Stimulated activated naive CD8-positive, alpha-beta T cell treated with anti-CD3 and anti-CD28 coated beads, Interleukin-15, Interleukin-2, amounts not matched to agents 100 U/mL and 50 U/mL, for 24 hours (primary cell): ENCODE measurements at places on chromosomes 11 and 22.
A peak's percentile ranks its signal among the peaks of the same experiment; 100 is the strongest.

- no peak for DNase-seq
Measured at GRCh38 chr11:60977836-60978235, 6.4 kb downstream of the CD6 start.

DNA sequence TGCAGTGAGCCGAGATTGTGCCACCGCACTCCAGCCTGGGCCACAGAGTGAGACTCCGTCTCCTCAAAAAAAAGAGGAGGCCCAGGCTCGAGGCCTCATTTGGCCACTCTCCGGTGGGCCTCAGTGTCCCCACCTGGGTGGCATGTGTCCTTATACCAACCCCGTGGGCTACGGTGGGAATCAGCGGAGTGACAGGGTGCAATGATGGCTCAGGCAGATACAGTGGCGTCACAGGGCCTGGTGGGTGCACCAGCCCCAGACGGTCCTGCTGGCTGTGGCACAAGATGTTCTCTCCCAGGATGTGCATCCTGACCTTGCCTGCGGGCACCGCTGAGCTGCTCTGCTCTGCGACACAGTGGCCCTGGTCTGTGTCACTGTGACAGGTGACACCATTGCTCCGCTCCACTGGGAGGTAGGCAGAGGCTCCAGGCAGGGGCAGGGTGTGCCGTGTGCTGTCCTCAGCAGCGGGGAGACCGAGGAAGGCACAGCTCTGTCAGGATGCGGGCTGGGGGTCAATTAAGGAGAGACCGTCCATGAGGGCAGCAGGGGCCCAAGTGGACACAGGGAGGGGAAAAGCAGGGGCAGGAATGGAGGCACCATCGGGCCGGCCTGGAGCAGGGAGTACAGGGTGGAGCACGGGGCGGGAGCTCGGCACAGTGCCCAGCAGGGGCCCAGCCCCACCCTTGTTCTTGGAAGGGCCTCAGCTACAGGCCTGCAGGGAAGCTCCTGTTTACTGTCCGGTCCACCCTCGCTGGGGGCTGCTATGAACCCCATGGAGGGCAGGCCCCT lies 21.7 kb upstream of the TH start:
- DNase-seq: no peak

- no peak for DNase-seq
Measured at GRCh38 chr11:126597041-126597440, 241.6 kb downstream of the ST3GAL4 start.

- no peak for DNase-seq
Measured at GRCh38 chr11:110447897-110448745, 18.4 kb downstream of the FDX1 start.

DNA sequence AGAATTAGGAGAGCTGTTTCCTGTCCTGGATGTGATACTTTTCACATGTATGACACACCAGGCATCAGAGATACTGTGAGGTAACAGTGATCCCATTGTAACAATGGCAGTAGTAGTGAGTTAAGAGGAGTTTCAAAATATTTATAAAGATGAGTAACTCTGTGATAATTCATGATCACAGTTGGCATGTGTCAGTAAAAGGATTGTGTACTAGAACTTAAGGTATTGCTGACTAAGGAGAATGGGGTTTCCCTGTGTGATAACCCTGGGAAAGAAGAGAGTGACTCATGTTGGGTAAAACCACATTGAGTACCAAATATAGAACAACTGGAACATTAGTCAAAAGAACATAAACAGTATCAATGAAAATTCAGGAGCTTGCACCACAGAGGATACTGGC lies 22.9 kb upstream of the SLC5A1 start:
- no peak for DNase-seq

DNA sequence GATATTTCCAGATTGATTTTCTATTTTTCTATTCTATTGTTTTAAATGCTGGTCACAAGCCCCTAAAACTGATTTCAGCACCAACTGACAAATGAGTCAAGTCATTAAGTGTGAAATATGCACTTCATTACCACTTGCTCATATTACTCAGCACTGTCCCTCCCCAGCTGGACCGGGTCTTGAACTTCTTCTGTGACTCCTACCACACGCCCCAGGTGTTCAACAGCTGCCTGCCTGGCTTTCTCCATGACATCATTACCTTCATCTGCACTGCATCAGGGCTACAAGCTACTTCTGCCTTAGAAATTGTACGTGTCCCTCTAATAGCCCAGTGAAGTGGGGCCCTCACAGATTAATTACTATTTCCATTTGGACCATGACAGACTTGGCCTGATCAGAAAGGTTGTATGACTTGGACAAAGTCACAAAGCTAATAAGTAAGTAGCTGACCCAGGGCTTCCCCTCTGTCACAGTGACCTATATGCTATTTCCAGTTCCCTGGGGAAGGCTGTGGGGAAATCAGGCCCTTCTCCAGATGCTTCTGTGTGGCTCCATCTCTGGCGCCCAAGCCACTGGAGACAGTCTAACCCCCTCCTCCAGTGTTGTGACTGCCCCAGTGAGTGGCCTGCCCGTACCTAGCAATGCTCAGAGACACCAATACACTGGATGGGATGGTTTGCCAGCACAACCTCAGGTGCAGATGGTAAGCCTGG lies 18.1 kb downstream of the TBC1D10A start:
- DNase-seq: no peak

GRCh38 chr11:47659276-47659675 lies 16.9 kb upstream of the MTCH2 start:
- DNase-seq: no peak

DNA sequence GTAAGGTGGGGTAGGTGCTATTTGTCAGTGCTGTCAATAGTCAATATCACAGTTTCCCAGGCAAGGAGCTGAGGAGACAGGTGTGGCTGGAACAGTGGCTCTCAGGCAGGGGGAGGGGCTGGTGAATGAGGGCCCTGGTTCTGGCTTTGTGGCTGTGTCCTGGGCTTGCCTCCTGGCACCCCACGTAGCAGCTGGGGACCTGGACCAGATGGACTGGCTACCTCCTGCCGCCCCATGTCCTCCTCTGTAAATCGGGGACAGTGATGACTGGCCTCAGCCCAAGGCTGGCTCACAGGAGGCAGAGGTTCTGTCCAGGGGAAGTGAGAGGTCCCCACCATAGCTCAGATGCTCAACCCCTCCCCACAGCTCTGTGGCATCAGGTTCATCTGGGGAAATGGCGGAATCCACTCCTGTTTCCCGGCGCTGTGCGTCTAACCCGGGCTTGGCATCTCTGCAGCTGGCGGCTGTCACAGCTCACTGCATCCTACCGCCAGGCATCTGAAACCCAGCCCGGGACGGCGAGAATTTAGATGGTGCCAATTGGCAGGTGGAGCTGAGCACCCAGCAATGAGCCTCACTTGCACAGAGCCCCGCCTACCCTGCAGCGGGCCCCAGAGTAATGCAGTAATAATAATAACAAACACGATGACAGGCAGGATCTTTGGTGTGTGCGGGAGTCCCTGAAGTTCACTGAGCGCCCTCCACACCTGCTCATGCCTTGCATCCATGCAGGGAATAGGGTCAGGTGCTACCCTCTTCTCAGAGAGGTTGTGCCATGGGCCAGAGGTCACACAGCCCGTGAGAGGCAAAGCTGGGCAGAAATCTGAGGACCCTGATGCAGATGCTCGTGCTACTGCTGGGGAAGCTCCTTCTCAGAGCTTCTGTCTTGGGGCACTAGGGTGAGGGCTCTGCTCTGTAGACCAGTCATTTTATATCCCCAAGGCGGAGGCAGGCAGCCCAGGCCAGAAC lies 27.8 kb upstream of the SHISAL1 start:
- no peak for DNase-seq

- no peak for DNase-seq
Measured at GRCh38 chr22:25545672-25546071, 18.8 kb upstream of the GRK3 start.

GRCh38 chr11:64729851-64730382 lies 6.9 kb upstream of the NRXN2 start:
- peak; percentile 39 for DNase-seq

- DNase-seq: no peak
Measured at GRCh38 chr11:111157571-111157970, 88.0 kb upstream of the POU2AF2 start.

DNA sequence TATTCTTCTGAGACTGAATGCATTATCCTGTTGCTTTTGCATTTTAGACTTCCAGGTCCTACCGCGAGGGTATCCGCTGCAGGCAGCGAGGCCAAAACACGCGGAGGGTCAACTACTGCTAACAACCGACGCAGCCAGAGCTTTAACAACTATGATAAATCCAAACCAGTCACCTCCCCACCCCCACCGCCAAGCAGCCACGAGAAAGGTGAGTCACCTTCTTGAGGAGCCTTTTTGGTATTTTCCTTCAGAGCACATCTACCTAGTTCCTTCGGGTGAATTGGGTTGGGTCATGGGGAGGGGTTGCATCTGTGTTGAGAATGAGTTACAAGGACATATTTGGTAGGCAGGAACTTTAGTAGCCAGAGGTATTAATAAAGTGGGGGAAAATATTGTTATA lies 179.8 kb downstream of the NAV2 start:
- no peak for DNase-seq

DNA sequence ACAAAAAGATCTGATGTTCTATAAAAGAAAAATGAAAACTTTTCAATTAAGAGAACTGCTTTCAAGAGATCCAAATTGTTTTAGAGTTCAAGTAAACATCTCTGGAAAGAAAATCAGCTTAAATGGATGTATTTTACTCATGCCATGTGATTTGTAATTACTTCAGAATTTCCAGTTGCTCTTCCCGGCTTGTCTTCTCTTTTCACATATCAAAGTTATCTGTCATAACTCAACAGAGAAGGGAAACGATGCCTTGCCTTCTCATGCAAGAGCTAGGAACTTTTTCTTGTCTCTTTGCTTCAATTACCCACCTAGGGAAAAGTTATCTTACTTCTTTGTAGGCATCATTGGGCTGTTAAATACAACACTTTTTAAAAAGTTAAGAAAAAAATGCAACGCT lies 255.2 kb upstream of the POU2AF2 start:
- no peak for DNase-seq

- no peak for DNase-seq
Measured at GRCh38 chr11:47157805-47158204, 18.9 kb downstream of the ARFGAP2 start.

- DNase-seq: no peak
Measured at GRCh38 chr22:25497716-25498115, 66.8 kb upstream of the GRK3 start.

DNA sequence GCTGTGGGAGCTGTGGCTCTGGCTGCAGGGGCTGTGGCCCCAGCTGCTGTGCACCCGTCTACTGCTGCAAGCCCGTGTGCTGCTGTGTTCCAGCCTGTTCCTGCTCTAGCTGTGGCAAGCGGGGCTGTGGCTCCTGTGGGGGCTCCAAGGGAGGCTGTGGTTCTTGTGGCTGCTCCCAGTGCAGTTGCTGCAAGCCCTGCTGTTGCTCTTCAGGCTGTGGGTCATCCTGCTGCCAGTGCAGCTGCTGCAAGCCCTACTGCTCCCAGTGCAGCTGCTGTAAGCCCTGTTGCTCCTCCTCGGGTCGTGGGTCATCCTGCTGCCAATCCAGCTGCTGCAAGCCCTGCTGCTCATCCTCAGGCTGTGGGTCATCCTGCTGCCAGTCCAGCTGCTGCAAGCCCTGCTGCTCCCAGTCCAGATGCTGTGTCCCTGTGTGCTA lies 514 bp downstream of the KRTAP5-9 start:
- no peak for DNase-seq
